ENCODE measurements at places on chromosomes 5 and 9.

DNA sequence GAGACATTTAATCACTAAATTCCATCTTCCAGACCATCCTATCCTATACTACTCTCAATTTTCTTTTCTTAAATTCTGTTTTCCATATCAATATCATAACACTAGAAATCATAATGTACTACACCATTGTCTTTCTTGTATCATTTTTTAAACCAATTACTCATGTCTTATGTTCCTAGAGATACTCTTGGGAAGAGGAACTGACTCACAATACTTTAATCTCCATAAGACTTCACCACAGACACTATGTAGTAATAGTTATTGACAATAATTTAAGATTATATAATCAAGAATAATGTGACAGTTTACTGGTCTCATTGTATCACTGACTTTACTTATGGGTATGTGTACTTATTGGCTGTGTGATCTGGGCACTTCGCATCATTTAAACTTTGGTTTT, 43.8 kb downstream of the PCDHGC5 start:
- DNase-seq = no peak

DNA sequence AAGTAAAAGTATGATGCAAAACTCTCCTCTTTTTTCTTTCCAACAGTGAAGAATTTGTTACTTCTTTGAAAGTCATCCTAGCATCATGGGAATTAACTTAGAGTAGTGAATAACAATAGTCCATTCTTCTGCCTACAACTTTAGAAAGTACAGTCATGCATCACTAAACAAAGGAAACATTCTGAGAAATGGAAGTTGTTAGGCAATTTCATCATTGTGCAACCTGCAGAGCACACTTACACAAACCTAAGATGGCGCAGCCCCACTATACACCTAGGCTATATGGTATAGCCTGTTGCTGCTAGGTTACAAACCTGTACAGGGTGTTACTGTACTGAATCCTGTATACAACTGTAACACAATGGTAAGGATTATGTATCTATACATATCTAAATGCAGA, 1209.3 kb upstream of the C9orf72 start:
- no peak for DNase-seq

DNA sequence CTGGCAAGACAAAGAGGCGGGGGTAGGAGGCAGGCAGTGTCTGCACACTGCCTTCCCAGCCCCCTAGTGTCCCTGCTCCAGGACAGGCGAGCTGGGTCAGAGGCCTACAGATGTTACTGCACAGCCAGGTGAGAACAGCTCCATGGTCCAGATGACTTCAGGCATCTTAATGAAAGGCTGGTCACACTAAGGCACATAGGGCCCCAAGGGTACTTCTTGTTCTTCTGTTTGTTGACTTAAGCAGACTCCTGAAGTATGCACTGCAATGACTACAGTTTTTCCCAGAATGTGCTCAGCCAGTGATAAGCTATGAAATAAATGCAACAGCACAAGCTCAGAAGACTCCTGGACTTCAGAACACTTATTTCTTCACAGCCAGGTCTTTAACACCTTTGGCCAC, 27.4 kb downstream of the ATPSCKMT start:
- DNase-seq = no peak

DNA sequence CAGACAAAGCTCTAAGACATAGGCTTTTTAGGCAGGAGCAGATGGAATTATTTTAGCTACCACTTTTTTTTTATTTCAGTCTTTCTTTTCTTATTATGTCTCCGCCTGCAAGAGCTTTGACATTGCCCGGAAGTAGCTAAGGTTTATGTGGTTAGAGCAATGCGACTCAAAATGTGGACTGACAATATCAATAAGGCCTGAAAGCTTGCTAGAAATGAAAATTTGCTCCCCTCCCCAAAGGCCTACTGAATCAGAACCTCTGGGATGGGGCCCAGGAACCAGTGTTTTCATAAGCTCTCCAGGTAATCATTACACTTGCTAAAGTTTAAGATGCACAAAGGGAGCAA, 81.3 kb downstream of the SUSD1 start:
- DNase-seq = no peak

DNA sequence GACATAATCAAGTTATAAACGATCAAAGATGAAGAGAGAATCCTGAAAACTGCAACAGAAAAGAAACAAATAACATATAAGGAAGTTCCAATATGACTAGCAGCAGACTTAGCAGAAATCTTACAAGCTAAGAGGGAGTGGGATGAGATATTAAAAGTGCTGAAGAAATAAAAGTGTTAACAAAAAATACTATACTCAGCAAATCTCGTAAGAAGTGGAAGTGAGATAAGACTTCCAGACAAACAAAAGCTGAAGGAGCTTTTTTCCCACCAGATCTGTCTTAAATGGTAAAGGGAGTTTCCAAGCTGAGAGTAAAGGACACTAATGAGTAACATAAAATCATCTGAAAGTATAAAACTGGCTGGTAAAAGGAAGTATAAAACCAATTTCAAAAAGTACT, 2036.0 kb upstream of the C9orf72 start:
- no peak for DNase-seq

DNA sequence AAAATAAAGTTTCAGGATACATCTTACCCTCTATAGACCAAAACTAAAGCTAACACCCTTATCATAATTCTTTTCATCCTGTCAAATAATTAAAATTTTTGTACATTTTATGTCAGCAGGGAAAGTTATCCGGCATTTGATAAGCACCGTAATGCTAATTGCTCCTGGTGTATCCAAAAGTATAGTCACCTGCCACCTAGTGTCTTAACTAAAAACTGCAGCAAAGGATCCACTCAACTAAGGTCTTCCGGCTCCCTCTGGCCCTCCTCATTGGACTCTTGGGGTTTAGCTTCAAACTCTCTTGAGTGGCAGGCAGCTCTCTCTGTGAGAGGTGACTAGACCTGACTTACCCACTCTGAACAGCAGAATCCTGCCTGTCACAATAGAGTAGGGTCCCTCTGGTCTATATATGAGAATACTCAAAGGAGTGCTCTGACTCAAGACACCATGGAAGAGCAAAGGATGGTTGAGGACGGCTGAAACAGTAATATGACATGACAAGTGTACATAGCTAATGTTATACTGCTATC, 60.4 kb upstream of the CAST start:
- no peak for DNase-seq

DNA sequence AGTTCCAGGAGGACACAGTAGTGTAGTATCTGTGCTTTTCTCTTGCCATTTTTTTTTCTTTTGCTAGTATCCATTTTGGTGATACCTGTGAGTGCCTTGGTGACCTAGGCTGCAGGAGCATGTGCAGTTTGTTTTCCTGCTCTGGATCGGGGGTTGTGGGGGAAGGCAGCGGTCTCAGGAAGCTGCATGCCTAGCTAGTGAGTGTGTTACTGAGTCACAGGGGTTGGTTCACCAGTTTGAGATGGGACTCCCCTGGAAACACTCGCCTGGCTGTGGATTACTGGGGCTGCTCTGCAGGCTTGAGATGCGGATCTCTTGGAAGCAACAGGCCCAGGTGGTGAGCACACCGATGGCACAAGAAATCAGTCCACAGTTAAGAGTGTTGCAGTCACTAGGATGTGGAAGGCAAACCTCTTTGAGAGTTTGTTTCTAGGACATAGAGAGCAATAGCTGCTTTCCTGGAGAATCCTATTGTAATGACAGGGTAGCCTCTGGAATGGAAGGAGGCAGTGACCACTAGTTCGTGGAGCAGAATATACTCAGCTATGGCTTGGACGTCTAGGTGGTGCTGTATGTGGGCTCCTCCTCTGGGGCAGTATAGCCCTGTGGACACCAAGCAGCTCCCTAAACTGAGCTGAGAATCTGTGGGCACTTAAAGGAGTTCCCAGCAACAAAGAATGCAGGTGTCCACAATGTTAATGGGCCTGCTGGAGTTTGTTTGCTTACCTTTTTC, 20.0 kb upstream of the SPATA31E1 start:
- DNase-seq = no peak

- no peak for DNase-seq
These were observed 4.1 kb upstream of the DNAJB5 start for GRCh38 chr9:34985311-34985899.

DNA sequence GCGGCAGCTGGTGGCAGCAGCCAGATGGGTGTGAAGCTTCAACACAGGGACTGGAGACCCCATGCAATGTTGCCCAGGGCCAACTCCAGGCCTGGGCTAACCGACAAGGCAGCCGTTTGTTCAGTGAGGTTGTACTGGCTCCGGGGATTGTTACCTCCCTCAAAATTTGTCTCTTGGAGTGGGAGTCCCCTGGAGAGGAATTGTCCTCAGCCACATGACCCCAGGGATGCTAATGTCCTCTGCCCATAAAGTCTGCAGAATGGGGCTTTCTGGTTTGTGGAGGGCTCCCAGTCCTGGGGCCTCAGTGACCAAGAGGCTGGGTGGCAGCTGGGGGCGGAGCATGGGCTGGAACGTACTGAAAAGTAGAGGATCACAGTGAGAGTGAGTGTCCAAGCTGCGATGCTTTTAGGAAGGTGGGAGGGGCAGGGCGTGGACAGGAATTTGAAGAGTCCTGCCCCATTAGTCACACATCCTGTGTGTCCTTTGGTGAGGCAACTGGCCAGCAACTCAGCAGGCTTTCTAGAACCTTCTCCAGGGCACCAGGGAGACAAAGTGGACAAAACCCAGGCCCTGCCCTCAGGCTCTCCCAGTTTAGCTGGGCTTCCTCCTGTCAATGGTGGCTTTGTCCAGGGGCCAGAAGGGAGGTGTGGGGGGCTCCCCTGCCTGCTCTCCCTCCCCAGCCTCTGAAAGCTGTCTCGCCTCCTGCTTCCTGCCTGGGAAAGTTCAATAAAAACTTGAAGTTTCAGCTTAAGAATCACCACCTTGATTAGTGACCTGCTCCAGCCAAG, 114.0 kb downstream of the NSG2 start:
- no peak for DNase-seq

- DNase-seq = no peak
These were observed 28.8 kb downstream of the CSF1R start for GRCh38 chr5:150057511-150057910.
